ENCODE measurements at places on chromosomes 7 and 10. TPM values are rescaled to one million over a fixed set of nuclear protein-coding genes. Genes with fewer than 3 reads are reported as not detected.

DNA sequence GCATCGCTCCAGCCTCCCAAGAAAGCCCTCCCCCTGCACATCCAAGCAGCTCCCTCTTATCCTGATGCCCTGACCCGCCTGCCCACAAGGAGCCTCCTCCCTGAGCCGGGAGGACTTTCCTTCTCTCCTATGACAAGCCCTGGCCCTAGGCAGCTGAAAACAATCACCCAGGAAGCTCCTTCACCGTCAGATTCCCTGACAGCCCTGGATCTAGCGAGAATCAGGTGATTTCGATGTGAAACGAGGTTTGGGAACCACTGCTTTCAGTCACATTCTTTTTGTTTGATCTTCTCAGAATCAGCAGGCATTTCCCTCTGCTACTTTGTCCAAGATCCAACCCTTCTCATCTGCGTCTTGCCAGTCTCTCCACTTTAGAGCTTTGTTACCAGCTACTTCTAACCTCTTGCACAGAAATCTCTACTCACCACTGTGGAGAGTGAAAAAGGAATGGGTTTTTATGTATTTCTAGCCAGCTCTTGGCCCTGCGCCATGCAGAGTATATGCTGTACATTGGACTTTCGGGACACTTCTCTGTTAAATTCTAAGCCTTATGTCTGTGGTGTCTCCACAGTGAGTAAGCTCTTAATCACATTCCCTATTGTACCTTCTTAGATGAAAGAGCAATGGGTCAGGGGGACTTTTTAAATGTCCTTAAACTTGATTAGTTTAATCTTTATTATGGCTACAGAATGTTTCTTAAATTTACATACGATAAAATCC lies 253.2 kb upstream of the C7orf33 start:
- peaks cover 64% of the 10 kb centered on the region for H3K27me3 ChIP-seq
- peaks cover 9% of the 10 kb centered on the region for H3K4me1 ChIP-seq
- no peaks in the 10 kb centered on the region for H3K36me3 ChIP-seq
- no peak overlapping the region for H3K4me3 ChIP-seq
- DNase-seq: no peak

DNA sequence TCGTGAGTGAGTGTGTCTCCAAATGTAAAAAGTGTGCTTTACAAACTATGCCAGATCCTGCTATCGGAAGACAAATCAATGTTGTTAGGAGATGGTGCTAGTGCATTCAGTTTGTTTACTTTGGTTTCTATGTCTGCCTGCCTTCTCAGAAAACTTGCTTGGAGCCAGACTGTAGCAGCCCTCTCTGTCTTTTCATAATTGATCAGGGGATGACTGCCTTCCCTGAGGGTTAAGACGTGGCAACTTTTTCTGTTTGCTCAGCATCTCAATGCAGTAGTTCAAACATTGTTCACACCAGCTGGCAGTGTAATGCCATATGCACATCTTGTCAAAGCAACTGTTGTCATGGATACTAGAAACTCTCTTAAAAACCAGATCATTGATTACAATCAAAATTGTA lies 118.5 kb downstream of the FOXP2 start:
- no peak overlapping the region for H3K4me3 ChIP-seq
- H3K4me1 ChIP-seq: peaks cover 14% of the 10 kb centered on the region
- H3K27me3 ChIP-seq: no peaks in the 10 kb centered on the region

The SLC39A12 gene
- total RNA-seq: not detected

GRCh38 chr10:78706256-78706655 lies 362.5 kb upstream of the ZMIZ1 start:
- no peaks in the 10 kb centered on the region for H3K27me3 ChIP-seq
- H3K36me3 ChIP-seq: no peaks in the 10 kb centered on the region
- DNase-seq: no peak
- no peak overlapping the region for H3K4me3 ChIP-seq

The CASP7 gene
- 16.2 TPM for total RNA-seq

- H3K4me1 ChIP-seq: no peaks in the 10 kb centered on the region
- no peaks in the 10 kb centered on the region for H3K27me3 ChIP-seq
- H3K27ac ChIP-seq: no peak overlapping the region
Observed at GRCh38 chr7:79141252-79141651, 312.2 kb downstream of the MAGI2 start.
